ENCODE measurements at places on chromosomes 1 and 21. TPM values are rescaled to one million over a fixed set of nuclear protein-coding genes. Genes with fewer than 3 reads are reported as not detected.

The KCNJ15 gene
- 80.1 TPM for total RNA-seq

The PADI2 gene
- 20.0 TPM for total RNA-seq

The MYOG gene
- total RNA-seq, result not detected

The CELA2A gene
- not detected for total RNA-seq

The CD2 gene
- 11.4 TPM for total RNA-seq

DNA sequence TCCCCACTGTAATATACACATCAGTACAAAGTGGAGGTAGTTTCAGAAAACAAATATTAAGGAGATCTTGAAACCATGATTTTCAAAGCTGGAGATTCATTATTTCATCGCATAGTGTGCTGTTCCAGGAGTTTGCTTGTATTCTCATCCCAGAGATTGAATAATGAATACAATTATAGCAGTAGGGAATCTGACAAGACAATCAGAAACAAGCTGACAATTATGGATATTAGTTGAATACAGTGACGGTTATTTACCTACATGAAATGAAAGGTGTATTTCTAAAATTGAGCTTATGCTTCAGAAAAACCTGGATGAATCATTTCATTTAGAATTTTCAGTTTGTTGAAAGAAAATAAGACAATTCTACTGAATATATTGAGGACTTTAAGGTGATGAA, 2119.0 kb downstream of the MRPL39 start:
- no peak for DNase-seq
- no peak overlapping the region for H3K4me3 ChIP-seq
- H3K4me1 ChIP-seq, result no peaks in the 10 kb centered on the region
- no peaks in the 10 kb centered on the region for H3K27me3 ChIP-seq
- no peak overlapping the region for H3K27ac ChIP-seq

GRCh38 chr21:42456457-42456856, 39.6 kb downstream of the RSPH1 start:
- no peak for DNase-seq
- H3K4me3 ChIP-seq, result no peak overlapping the region
- H3K27ac ChIP-seq, result no peak overlapping the region
- H3K27me3 ChIP-seq, result no peaks in the 10 kb centered on the region
- no peaks in the 10 kb centered on the region for H3K36me3 ChIP-seq

GRCh38 chr1:208245185-208245705, 1.1 kb upstream of the PLXNA2 start:
- peak overlapping the region; percentile 88 for H3K27ac ChIP-seq
- H3K27me3 ChIP-seq, result no peaks in the 10 kb centered on the region
- no peaks in the 10 kb centered on the region for H3K36me3 ChIP-seq

- DNase-seq, result no peak
- H3K36me3 ChIP-seq, result no peaks in the 10 kb centered on the region
- H3K4me3 ChIP-seq, result no peak overlapping the region
- H3K27ac ChIP-seq, result no peak overlapping the region
These were observed 164.9 kb downstream of the ST6GALNAC3 start for GRCh38 chr1:76239470-76239918.

DNA sequence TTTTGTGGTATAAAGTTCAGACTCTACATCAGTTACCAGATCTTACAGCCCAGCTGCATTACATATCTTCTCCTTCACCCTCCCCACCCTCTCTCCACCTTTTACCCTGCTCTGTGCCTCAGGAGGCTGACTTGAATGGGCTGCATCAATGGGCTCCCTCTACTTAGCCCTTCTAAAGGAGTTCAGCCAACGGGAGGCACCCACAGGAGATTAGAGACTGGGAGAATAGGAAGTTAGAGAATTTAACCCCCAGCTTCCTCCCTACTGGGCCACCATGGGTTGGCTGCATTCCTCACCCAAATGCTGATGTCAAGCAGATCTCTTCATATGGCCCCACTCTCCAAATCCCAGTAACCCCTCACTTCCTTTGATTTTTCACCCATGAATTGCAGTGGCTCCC, 17.1 kb upstream of the DUSP23 start:
- no peak overlapping the region for H3K27ac ChIP-seq
- no peak for DNase-seq
- H3K27me3 ChIP-seq, result no peaks in the 10 kb centered on the region
- H3K4me1 ChIP-seq, result no peaks in the 10 kb centered on the region
- no peak overlapping the region for H3K4me3 ChIP-seq

GRCh38 chr1:59276439-59276851, 20.4 kb upstream of the FGGY start:
- H3K36me3 ChIP-seq, result no peaks in the 10 kb centered on the region
- H3K27me3 ChIP-seq, result no peaks in the 10 kb centered on the region
- H3K27ac ChIP-seq, result no peak overlapping the region
- no peak overlapping the region for H3K4me3 ChIP-seq

GRCh38 chr1:173052681-173053196, 2.0 kb upstream of the TNFSF18 start:
- no peak for DNase-seq
- H3K27me3 ChIP-seq, result no peaks in the 10 kb centered on the region
- H3K4me1 ChIP-seq, result peaks cover 22% of the 10 kb centered on the region
- no peak overlapping the region for H3K4me3 ChIP-seq

- H3K27ac ChIP-seq, result no peak within 1 kb of the TSS
- H3K36me3 ChIP-seq, result peaks cover 4% of the 10 kb centered on the region
- no peak for DNase-seq
- peak within 1 kb of the TSS; percentile 49 for H3K4me3 ChIP-seq
- H3K27me3 ChIP-seq, result no peaks in the 10 kb centered on the region
These were observed at the start of gene SV2A for GRCh38 chr1:149917571-149918144. SV2A (minus strand) TSS chr1:149917844; CDS start chr1:149913840, 4,004 bp downstream.

GRCh38 chr1:162682013-162682419, 49.8 kb downstream of the DDR2 start:
- no peak overlapping the region for H3K27ac ChIP-seq
- no peaks in the 10 kb centered on the region for H3K27me3 ChIP-seq
- H3K4me3 ChIP-seq, result no peak overlapping the region

DNA sequence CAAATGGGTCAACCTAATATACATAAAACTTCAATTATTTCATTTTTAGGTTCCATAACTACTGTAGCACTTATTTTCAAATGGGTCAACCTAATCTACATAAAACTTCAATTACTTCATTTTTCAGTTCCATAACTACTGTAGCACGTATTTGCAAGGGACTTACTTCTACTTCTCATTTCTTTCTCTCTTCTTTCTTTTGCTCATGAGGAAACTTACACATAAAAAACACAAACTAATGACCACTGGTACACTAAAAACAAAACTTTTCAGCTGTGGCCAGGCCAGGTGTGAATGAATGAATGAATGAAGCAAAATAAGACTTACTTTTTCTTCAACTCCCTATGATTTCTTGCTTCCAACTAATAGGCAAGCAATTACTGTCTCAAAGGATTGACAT, 11.7 kb downstream of the SYDE2 start:
- no peak overlapping the region for H3K27ac ChIP-seq
- DNase-seq, result no peak
- H3K27me3 ChIP-seq, result no peaks in the 10 kb centered on the region

DNA sequence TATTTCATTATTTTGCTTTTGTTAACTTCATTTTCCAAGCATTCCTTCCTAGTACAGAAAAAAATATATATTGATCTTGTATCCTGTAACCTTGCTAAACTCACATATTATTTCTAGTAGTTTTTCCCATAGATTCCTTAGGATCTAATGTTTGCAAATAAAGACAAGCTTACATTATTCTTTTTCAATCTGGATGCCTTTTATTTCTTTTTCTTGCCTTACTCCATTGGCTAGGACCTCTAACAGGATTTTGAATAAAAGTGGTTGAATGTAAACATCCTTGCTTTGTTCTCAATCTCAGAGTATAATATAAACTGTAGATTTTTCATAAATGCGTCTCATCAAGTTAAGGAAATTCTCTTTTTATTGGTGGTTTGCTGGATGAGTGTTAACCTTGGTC, 74.5 kb upstream of the GUCA2A start:
- no peak overlapping the region for H3K27ac ChIP-seq
- no peak overlapping the region for H3K4me3 ChIP-seq
- no peaks in the 10 kb centered on the region for H3K36me3 ChIP-seq

DNA sequence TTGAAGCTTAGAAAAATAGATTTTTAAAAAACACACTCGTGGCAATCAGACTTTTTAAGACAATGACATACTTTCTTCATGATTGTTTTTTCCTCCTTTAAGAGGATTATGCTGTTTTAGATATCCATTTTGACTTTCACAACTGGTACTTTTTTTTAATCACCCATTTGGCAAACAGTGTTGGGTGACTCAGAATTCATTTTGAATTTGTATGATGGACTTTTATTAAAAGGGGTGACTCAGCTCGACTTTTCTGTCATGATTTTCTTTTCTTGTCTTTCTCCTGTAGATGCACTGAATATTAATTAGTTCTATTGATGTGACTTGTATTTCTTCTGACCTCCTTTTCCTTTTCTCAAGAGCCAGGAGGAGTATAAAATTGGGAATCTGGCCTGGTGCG, 44.7 kb downstream of the FMN2 start:
- no peaks in the 10 kb centered on the region for H3K36me3 ChIP-seq
- no peak overlapping the region for H3K27ac ChIP-seq
- no peaks in the 10 kb centered on the region for H3K4me1 ChIP-seq
- H3K27me3 ChIP-seq, result no peaks in the 10 kb centered on the region
- DNase-seq, result no peak
- no peak overlapping the region for H3K4me3 ChIP-seq

DNA sequence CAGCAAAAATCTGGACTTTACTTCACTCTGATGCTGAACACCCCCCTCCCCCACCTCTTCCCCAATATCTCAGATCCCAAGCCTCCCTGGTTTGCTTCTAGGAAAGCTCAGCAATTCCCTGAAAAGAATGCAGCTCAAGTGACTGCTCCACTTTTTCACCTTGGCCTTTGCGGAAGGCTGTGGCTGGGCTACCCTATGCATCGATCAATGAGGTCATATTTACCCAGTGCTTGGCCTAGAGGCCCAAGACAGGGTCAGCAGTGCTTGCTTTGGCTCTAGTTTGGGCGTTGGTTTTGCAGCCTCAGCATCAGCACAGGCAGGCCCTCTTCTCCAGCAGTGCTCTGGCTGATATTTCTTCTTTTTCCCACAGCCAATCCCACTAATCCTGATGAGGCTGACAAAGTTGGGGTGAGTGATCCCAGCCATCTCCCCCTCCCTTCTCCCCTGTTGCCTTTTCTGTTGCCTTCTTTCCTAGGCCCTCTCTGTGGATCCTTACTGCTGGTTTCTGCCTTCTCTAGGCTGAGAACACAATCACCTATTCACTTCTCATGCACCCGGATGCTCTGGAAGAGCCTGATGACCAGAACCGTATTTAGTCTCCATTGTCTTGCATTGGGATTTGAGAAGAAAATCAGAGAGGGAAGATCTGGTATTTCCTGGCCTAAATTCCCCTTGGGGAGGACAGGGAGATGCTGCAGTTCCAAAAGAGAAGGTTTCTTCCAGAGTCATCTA, 14.2 kb downstream of the FCGR2B start:
- H3K27ac ChIP-seq, result no peak overlapping the region
- no peak overlapping the region for H3K4me3 ChIP-seq
- H3K4me1 ChIP-seq, result no peaks in the 10 kb centered on the region
- no peaks in the 10 kb centered on the region for H3K27me3 ChIP-seq
- no peaks in the 10 kb centered on the region for H3K36me3 ChIP-seq
- DNase-seq, result no peak

GRCh38 chr1:182611787-182612186, 7.6 kb upstream of the RGS16 start:
- no peaks in the 10 kb centered on the region for H3K36me3 ChIP-seq
- no peak overlapping the region for H3K4me3 ChIP-seq
- peaks cover 19% of the 10 kb centered on the region for H3K4me1 ChIP-seq
- H3K27ac ChIP-seq, result no peak overlapping the region

- H3K4me1 ChIP-seq, result no peaks in the 10 kb centered on the region
- no peaks in the 10 kb centered on the region for H3K27me3 ChIP-seq
- H3K36me3 ChIP-seq, result no peaks in the 10 kb centered on the region
- DNase-seq, result no peak
These were observed 29.2 kb upstream of the IL10 start for GRCh38 chr1:206801467-206801866.

DNA sequence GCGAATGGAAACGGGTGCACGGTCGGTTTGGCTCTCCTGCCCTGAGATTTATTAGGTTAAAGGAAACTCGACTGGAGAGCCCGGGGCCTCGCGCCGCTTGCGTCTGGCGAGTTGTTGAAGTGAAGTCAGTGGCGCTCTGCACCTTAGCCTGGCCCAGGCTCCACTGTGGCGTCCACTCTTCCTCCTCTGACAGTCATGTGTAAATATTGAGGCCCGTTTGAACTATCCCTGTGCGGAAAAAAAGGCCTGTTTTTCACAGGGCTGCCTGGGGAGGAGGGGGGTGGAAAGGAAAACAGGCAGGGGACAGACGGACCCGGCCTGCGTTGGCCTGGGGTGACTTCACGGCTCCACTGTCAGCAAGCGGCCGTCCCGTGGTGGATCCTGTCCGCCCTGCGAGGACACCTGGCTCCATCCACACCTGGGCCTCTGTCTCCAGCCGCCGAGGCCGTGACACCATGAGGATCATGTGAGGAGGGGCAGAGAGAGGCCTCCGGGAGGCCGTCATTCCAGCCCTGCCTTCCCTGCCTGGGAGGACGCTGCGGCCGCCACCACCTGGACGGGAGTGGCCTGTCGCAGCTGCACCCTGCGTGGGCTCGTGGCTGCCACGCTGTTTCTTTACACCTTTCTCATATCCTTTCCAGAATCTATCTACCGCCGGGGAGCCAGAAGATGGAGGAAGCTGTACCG, 59.8 kb downstream of the FAAP20 start:
- no peak overlapping the region for H3K4me3 ChIP-seq
- DNase-seq, result peak; percentile 75
- H3K27ac ChIP-seq, result peak overlapping the region; percentile 88
- peaks cover 47% of the 10 kb centered on the region for H3K4me1 ChIP-seq
- H3K27me3 ChIP-seq, result no peaks in the 10 kb centered on the region

GRCh38 chr1:87180682-87181081, 148.0 kb upstream of the LMO4 start:
- no peaks in the 10 kb centered on the region for H3K36me3 ChIP-seq
- peaks cover 8% of the 10 kb centered on the region for H3K4me1 ChIP-seq
- no peaks in the 10 kb centered on the region for H3K27me3 ChIP-seq
- no peak for DNase-seq
- no peak overlapping the region for H3K4me3 ChIP-seq

- no peaks in the 10 kb centered on the region for H3K36me3 ChIP-seq
- no peaks in the 10 kb centered on the region for H3K27me3 ChIP-seq
- H3K4me1 ChIP-seq, result no peaks in the 10 kb centered on the region
- H3K4me3 ChIP-seq, result no peak overlapping the region
These were observed 216.9 kb upstream of the SAMSN1 start for GRCh38 chr21:14762734-14763694.

GRCh38 chr1:1609822-1610485, 5.3 kb upstream of the MIB2 start:
- H3K27ac ChIP-seq, result peak overlapping the region; percentile 78
- H3K4me1 ChIP-seq, result peaks cover 21% of the 10 kb centered on the region
- H3K36me3 ChIP-seq, result no peaks in the 10 kb centered on the region

DNA sequence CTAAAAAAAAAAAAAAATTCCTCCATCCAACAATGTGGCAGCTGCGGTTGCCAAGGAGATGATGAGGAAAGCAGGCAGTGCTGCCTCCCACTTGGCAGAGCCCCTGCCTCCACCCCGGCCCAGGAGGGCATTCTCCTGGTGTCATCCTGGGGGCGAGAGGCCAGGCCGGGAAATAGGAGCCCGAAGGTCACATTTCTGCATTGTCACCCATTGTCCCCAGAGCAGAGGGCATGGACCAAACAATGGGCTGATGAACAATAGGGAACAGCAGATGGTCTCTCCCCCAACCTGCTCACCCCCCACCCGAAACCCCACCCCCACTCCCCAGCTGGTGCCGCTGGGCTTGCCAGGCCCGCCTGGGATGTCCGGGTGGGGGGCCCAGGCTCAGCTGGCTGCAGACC, 37.3 kb downstream of the CAMK2N1 start:
- H3K4me3 ChIP-seq, result no peak overlapping the region
- H3K4me1 ChIP-seq, result no peaks in the 10 kb centered on the region
- H3K36me3 ChIP-seq, result no peaks in the 10 kb centered on the region
- no peaks in the 10 kb centered on the region for H3K27me3 ChIP-seq
- H3K27ac ChIP-seq, result no peak overlapping the region

Measured in upper lobe of right lung (tissue), 1 donor.